ENCODE measurements at places on chromosomes 6 and 20. TPM values are rescaled to one million over a fixed set of nuclear protein-coding genes. Genes with fewer than 3 reads are reported as not detected.
A peak's percentile ranks its signal among the peaks of the same experiment; 100 is the strongest.

The CCN6 gene
- not detected for total RNA-seq

The TSHZ2 gene
- 3.1 TPM for total RNA-seq

The TRIM31 gene
- total RNA-seq = not detected

The OR12D3 gene
- total RNA-seq = not detected

The ADGRF1 gene
- total RNA-seq = not detected

The C20orf96 gene
- 6.6 TPM for total RNA-seq

- H3K4me1 ChIP-seq = no peaks in the 10 kb centered on the region
- no peak overlapping the region for H3K27ac ChIP-seq
- no peaks in the 10 kb centered on the region for H3K36me3 ChIP-seq
- no peaks in the 10 kb centered on the region for H3K27me3 ChIP-seq
- no peak for DNase-seq
These were observed 34.8 kb upstream of the PSMF1 start for GRCh38 chr20:1083431-1084080.

DNA sequence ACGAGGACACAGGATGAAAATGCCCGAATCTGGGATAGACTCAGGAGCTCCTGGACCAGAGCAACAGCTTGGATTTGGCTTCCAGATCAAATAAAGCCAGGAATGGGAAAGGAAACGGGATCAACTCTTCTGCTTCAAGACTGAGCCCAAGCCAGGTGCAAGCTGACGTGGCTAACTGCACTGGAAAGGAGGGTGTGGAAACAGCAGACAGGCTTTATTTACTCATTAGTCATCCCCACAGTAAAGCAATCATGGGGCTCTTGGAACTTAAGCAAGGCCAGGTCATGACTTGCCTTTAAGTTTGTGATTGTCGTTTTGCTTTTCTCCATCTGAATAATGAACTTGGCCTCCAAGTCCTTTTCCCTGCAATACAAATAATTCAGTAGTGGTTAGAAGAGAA lies 45.2 kb downstream of the KIF16B start:
- H3K4me1 ChIP-seq = peaks cover 2% of the 10 kb centered on the region
- H3K27ac ChIP-seq = no peak overlapping the region
- no peak for DNase-seq
- H3K27me3 ChIP-seq = no peaks in the 10 kb centered on the region
- H3K4me3 ChIP-seq = no peak overlapping the region

DNA sequence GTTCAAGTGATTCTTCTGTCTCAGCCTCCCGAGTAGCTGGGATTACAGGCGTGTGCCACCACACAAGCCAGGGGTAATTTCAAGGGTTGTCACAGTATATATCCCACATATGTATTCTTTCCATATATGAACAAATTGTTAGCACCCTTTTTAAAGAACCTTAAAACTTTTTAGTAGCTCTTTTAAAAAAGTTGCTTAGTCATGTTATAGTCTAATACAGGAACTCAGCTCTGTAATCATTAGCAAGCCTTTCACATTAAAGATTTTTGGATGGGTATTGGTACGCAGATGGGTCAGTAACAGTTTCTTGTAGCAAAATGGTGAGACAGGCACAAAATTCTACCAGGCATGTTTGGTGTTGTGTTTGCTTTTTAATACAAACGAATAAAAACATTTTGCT lies 10.9 kb downstream of the AMD1 start:
- peaks cover 60% of the 10 kb centered on the region for H3K4me1 ChIP-seq
- DNase-seq = no peak
- no peak overlapping the region for H3K4me3 ChIP-seq
- H3K27me3 ChIP-seq = no peaks in the 10 kb centered on the region
- peak overlapping the region; percentile 21 for H3K27ac ChIP-seq

DNA sequence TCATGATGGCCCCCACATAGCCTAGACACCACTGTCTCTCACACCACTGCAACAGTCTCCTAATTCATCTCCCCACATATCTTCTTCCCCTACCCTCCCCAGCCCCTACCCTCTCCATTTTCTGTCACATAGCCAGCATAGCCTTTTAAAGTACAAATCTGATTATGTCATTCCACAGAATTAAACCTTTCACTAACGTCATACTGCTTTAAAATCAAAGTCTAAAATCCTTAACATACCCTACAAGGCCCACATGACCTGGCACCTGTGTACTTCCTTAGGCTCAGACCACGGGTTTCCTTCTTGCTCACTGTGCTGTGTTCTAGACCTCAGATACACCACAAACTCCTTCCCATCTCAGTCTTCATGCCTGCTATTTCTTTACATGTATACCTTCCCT lies 5.9 kb downstream of the OSTM1 start:
- H3K27me3 ChIP-seq = no peaks in the 10 kb centered on the region
- peaks cover 4% of the 10 kb centered on the region for H3K36me3 ChIP-seq
- no peak for DNase-seq
- peaks cover 6% of the 10 kb centered on the region for H3K4me1 ChIP-seq

DNA sequence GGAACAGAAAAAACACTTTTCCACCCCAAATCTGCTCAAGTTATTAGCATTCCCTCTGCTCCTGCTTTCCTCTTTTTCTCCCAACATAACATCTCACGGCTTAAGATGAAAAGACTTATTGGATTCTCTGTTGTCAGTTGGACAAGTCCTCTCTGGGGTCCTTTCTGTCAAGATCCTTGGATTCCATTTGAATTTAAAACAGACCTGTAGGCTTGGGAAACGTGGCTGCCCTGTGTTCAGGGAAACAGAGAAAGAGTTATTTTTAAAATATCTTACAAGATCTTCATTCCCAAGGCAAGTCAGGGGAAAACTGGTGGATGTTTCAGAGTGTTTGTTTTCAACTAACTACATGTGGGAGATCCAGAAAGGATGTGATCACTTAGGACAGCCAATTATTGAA lies 322.9 kb downstream of the SAMD5 start:
- no peaks in the 10 kb centered on the region for H3K27me3 ChIP-seq
- no peak for DNase-seq
- H3K4me3 ChIP-seq = no peak overlapping the region
- no peaks in the 10 kb centered on the region for H3K36me3 ChIP-seq
- H3K4me1 ChIP-seq = no peaks in the 10 kb centered on the region

DNA sequence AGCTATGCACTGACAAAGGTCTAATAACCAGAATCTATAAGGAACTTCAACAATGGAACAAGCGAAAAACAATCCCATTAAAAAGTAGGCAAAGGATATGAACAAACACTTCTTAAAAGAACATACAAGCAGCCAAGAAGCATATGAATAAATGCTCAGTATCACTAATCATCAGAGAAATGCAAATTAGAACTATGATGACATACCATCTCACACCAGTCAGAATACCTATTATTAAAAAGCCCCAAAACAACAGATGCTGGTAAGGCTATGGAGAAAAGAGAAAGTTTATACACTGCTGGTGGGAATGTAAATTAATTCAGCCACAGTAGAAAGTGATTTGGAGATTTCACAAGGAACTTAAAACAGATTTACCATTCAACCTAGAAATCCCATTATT lies 211.8 kb downstream of the EDN1 start:
- no peaks in the 10 kb centered on the region for H3K27me3 ChIP-seq
- DNase-seq = no peak
- no peak overlapping the region for H3K4me3 ChIP-seq
- no peak overlapping the region for H3K27ac ChIP-seq

- DNase-seq = no peak
- H3K4me1 ChIP-seq = peaks cover 100% of the 10 kb centered on the region
- H3K4me3 ChIP-seq = no peak overlapping the region
These were observed 5.1 kb downstream of the DIDO1 start for GRCh38 chr20:62921119-62921687.

DNA sequence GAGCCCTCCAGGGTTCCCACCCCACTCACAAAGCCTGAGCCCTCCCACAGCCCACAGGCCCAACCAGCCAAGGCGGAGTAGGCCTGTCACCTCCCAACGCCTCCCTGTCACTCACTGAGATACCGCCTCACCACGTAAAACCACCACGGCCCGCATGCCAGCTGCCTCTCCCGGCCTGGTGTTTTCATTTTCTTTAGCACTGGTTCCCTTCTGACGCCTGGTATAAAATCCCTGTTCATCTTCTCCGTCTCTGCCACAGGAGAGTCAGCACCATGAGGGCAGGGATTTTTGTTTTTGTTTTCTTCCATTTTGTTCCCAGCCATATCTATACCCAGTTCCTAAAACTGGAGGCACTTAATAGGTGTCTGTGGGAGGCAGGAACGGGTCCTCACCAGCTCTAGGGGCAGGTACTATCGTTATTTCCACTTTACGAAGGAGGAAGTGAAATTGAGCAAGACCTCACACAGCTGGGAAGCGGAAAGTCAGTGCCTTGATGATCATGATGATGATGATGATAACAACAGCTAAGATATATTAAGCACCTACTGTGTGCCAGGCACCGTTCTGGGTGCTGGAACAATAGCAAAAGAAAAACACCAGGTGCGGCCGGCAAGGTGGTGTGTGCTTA lies 58.6 kb downstream of the SNAI1 start:
- H3K4me1 ChIP-seq = peaks cover 13% of the 10 kb centered on the region
- H3K4me3 ChIP-seq = no peak overlapping the region
- DNase-seq = no peak
- no peaks in the 10 kb centered on the region for H3K36me3 ChIP-seq
- no peak overlapping the region for H3K27ac ChIP-seq

DNA sequence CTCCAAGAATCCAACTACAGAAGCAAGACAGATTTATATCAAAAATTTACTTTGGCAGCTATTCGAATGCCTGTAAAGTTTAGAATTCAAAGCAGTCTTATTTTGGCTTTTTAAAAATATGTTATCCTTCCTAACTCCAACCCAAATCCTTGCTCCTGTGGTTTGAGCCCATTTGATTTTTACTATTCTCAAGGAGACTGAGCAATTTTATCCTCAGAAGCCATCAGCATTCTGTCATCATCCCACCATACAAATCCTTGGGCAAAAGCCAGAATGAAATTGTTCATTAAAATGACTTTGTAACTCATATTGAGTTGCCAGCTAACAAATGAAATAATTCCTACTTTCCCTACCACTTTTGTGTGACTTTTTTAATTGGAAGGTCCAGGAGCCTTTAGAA lies 392.8 kb downstream of the ADGRB3 start:
- no peak overlapping the region for H3K4me3 ChIP-seq
- no peak overlapping the region for H3K27ac ChIP-seq
- H3K36me3 ChIP-seq = no peaks in the 10 kb centered on the region
- H3K27me3 ChIP-seq = no peaks in the 10 kb centered on the region
- no peaks in the 10 kb centered on the region for H3K4me1 ChIP-seq

GRCh38 chr6:76684875-76685274 lies 612.4 kb upstream of the IMPG1 start:
- H3K4me3 ChIP-seq = no peak overlapping the region
- H3K36me3 ChIP-seq = no peaks in the 10 kb centered on the region
- H3K4me1 ChIP-seq = no peaks in the 10 kb centered on the region
- no peak overlapping the region for H3K27ac ChIP-seq

DNA sequence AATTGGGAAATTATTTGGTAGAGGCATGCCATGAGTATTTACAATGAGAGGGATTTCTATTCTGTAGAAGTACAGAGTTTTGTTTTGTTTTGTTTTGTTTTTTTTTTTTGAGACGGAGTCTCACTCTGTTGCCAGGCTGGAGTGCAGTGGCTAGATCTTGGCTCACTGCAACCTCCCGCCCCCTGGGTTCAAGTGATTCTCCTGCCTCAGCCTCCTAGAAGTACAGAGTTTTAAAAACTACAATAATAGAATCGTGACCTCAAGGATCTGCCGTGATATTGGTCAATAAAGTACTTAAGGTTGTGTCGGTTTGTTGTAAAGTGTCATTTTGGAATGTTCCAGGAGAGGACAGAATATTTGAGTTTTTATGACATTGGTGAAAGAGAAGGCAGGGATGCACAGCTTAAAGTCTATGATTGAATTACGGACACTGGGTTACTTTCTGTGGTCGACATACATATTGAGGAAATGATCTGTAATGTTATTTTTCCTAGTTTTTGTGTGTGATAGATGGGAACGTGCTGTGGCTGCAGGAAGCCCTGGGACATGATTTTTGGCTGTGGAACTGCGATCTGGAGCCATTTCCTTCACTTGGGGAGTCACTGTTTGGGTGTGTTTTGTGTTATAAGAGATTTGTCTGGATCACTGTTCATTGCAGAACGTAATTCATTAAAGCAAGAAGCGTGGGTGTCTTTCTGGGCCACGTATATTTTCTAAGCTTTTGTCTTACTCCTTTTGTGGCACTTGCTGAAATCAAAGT lies 59.6 kb downstream of the TIAM2 start:
- H3K4me3 ChIP-seq = no peak overlapping the region
- H3K27ac ChIP-seq = no peak overlapping the region
- no peaks in the 10 kb centered on the region for H3K27me3 ChIP-seq
- H3K4me1 ChIP-seq = no peaks in the 10 kb centered on the region

DNA sequence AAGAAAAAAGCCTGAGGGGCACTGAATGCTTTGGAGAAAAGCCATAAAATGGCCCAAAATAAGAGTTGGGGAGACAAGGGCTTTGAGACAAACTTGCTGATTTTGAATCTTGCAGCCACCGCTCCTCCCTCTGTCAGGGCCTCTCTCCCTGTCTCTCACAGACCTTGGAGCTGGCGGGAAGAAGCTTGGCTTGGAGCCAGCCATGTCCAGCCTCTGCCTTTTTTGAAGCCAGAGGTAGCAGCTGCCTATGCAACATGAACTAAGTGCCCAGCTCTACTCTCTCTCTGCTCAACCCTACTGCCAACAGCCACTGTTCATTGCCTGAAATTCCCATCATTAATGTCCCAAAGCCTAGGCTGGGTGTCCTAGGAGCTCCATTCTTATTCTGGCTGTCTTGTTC lies 63.7 kb upstream of the CTNNBL1 start:
- H3K36me3 ChIP-seq = no peaks in the 10 kb centered on the region
- DNase-seq = no peak
- no peak overlapping the region for H3K4me3 ChIP-seq
- no peak overlapping the region for H3K27ac ChIP-seq

- peaks cover 22% of the 10 kb centered on the region for H3K4me1 ChIP-seq
- no peak overlapping the region for H3K4me3 ChIP-seq
- peak; percentile 82 for DNase-seq
- H3K36me3 ChIP-seq = no peaks in the 10 kb centered on the region
- no peaks in the 10 kb centered on the region for H3K27me3 ChIP-seq
- H3K27ac ChIP-seq = no peak overlapping the region
These were observed 72.3 kb downstream of the BTBD9 start for GRCh38 chr6:38567436-38567835.

- H3K27ac ChIP-seq = no peak overlapping the region
- no peaks in the 10 kb centered on the region for H3K27me3 ChIP-seq
- H3K4me3 ChIP-seq = no peak overlapping the region
- no peak for DNase-seq
- peaks cover 41% of the 10 kb centered on the region for H3K4me1 ChIP-seq
These were observed 236.5 kb downstream of the GMPR start for GRCh38 chr6:16474772-16475493.

- no peak overlapping the region for H3K4me3 ChIP-seq
- H3K36me3 ChIP-seq = no peaks in the 10 kb centered on the region
- H3K4me1 ChIP-seq = no peaks in the 10 kb centered on the region
- H3K27ac ChIP-seq = no peak overlapping the region
- peaks cover 96% of the 10 kb centered on the region for H3K27me3 ChIP-seq
- DNase-seq = no peak
These were observed 114.1 kb downstream of the GRM4 start for GRCh38 chr6:34031625-34032383.
